T-helper 1 cell (primary cell): ENCODE measurements at places on chromosomes 7 and 10.

DNA sequence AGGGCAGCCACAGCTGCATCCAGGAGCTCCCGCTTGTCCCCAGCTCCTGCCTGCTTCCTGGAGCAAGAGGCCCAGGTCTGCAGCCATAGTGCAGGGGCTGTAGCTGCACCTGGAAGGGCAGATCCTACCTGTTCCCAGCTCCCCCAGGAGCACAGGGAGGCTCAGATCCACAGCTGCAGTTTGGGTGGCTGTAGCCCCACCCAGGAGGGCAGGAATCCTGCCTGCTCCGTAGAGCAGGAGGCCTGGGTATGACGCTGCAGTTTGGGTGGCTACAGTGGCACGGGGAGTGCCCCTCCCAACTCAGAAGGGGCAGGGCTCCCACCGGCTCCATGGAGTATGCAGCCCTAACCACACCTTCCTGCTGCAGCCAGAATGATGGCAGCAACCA, 26.7 kb upstream of the CDCA7L start:
- DNase-seq: no peak

DNA sequence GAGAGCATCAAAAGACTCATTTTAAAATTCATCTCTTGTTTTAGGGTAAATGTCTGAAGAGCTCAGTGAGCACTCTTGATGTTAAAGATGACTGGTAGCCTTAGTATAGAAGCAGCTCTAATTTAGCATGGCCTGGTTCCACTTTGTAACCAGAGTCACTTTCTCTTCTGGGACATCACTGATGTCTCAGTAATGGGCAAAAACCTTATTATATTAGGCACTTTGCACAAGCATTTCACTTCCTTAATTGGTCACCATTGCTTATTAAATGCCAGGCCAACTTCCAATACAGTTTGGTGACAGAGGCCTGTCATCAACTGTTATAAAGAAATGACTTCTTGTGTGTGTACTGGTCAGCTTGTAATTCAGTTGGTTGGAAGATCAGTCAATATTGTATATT, 53.0 kb downstream of the STEAP1B start:
- no peak for DNase-seq

GRCh38 chr10:113709221-113709838, 29.6 kb downstream of the CASP7 start:
- no peak for DNase-seq

GRCh38 chr7:44267178-44267577, 58.2 kb downstream of the CAMK2B start:
- DNase-seq: no peak

GRCh38 chr7:143383642-143383957, 2.5 kb downstream of the ZYX start:
- DNase-seq: no peak

GRCh38 chr10:87054373-87055295, 34.5 kb downstream of the FAM25A start:
- peak; percentile 17 for DNase-seq

GRCh38 chr10:59595593-59595992, 114.1 kb downstream of the SLC16A9 start:
- DNase-seq: no peak

DNA sequence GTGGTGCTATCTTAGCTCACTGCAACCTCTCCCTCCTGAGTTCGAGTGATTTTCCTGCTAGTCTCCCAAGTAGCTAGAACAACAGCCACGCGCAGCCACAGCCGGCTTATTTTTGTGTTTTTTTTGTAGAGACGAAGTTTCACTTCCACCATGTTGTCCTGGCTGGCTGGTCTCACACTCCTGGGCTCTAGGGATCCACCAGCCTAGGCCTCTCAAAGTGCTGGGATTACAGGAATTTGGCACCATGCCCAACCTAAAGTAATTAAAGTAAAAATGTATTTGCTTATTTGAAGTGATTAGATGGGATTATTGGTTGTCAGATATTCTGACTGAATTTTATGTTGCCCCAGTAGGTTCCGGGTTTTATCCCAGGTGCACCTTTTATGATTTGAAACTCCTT, 22.7 kb downstream of the LUC7L2 start:
- DNase-seq: no peak

GRCh38 chr7:42618651-42619360, 293.1 kb downstream of the C7orf25 start:
- DNase-seq: no peak
